ENCODE measurements at places on chromosomes 4 and X.

- no peak for DNase-seq
These were observed 1.1 kb upstream of the HTATSF1 start for GRCh38 chrX:136496186-136496763.

DNA sequence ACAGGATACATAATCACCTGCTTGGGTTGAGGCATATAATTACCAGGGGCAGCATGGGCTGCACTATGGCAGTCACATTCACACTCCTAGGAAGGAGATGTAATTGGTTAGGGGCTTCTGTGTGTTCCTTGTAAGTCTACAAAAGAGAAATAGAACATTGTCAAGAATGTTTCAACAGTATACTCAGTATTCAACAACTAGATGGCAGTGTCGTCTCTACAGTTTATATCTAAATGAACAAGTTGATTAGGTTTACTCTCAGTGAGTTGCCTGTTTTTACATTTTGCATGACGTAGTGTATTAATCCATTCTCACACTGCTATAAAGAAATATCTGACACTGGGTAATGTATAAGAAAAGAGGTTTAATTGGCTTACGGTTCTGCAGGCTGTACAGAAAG is 50.5 kb upstream of the RAB33B start:
- no peak for DNase-seq

GRCh38 chr4:168374772-168375523 is 56.4 kb upstream of the DDX60 start:
- DNase-seq, result no peak

- no peak for DNase-seq
These were observed 77.1 kb upstream of the SLC4A4 start for GRCh38 chr4:71261633-71262121.

DNA sequence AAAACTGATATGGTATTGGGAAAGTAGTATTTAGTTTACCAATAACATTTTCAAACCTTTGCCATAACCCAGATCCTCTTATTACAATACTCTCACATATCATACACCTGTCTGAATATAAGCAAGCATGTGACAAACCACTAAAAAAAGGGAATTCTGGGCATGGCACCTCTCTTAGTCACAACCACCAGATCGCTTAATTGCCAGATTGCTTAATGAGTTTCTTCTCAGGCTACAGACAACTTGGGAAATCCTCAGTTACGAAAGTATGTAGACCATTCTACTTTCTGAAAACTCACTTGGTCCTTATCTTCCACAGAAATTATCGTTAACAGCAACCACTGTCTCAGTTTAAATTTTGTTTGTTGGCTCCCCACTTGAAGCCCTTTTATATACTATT is 2.1 kb downstream of the NAF1 start:
- no peak for DNase-seq

DNA sequence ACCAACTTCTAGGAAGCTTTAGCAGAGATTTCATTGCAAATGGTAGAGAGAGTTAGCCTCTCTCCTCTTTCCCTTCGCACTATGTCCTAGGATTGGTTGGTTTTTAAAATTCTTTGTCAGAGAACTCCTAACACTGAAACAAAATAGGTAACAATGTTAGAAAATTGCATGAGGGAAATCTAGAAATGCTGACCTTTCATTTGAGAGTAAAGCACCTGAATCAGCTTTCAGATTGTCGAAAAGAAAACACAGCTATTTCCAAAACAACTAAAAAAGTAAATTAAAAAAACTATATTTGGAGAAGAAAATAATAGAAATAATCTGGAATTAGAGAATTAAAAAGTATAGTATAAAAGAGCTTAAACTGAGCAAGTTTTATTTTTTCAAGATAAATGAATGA is 108.1 kb upstream of the GK2 start:
- no peak for DNase-seq

- DNase-seq, result no peak
These were observed 144.4 kb upstream of the GALNT7 start for GRCh38 chr4:173024203-173024602.

GRCh38 chr4:70783096-70783495 is 56.6 kb downstream of the GRSF1 start:
- no peak for DNase-seq

DNA sequence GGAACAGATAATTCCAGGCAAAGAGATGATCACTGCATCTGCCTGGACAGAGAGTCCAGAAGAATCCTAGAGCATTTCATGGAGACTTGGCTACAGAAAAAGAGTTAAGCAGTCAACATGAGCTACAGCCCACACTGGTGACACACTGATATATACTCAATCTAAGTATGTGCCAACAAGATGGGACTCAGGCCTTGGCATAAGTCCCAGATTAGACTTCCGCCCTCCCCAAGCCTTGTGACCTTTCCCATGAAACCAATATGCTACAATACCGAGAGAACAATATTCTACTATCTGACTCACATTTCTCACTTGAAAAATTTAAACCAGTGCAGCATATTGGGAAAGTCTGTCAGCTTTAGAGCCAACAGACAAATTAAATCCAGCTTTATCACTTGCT is 65.7 kb upstream of the SLITRK2 start:
- DNase-seq, result no peak

DNA sequence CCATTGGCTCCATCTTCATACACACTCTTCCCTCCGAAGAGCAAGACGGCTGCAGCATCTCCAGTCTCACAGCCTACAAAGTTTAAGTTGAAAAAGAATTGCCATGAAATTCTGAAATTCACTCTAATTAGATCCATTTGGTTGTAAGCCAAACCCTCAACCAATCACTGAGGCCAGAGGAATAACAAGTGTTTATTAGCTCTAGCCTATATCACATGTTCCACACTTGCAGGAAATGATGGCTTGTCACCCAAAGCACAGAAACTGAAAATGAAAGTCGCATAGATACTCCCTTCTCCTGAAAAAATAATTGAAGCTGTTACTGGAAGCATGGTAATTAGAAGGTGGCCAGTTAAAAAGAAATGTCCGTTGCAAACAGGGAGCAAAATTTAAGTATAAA is 1071.8 kb downstream of the CCSER1 start:
- DNase-seq, result no peak

DNA sequence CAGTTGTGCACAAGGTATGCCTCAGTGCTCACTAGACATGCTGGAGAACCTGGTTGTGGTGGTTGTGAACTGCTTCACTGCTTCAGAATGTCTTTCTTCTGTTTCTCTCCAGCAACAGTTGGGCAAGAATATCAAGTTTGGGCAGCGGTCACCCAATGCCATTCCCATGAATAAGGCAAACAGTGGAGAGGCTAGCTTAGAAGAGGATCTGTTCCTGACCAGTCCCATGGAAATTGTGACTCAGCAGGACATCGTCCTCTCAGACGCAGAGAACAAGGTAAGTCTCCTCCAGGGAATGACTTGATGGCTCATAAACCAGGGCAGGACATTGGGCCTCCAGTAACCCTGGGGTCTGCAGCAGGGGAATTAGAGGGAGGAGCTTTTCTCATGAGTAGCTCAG is 79.9 kb downstream of the AASDH start:
- DNase-seq, result no peak

DNA sequence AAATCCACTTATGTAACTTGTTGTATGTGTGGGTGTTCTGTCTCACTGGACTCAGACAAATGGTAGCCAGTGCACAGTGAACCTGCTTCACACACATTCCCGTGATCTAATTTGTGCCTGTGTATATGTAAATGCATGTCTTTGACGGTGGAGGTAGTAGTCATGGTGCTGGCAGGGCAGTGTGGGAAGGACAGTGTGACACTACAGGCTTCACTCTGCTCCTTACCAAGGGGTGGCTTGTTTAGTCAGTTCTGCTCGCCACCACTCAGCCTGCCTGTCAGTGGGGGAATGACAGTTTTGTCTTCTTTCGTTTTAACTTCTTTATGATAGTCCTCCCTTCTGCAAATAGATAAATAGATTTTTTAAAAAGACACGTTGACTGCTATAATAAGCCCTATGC is 17.7 kb upstream of the PAQR3 start:
- DNase-seq, result no peak

- no peak for DNase-seq
These were observed 44.2 kb downstream of the ABHD18 start for GRCh38 chr4:128009428-128009827.

DNA sequence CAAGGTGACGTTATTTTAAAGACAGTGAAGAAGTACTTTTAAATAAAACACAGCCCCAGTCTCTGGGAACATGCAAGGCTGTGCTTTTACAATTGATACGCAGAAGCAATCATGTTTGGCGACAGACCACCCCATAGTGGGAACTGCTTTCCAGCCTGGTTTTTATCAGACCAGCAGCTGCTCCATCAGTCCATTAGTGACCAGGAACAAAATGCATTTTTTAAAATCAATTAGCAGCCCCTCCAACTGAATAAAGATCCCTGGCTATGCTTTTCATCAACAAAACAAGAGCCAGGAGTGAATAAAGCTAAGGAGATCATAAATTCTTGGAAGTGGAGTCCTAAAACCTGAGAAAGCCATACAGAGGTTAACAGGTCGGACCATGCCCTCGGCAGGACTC is 153.0 kb upstream of the TENM3 start:
- no peak for DNase-seq

GRCh38 chrX:39674490-39675161 is 423.1 kb downstream of the BCOR start:
- DNase-seq, result no peak

GRCh38 chrX:41273638-41274037 is 60.3 kb upstream of the DDX3X start:
- DNase-seq, result no peak

GRCh38 chr4:71841336-71841735 is 57.5 kb upstream of the GC start:
- DNase-seq, result no peak

DNA sequence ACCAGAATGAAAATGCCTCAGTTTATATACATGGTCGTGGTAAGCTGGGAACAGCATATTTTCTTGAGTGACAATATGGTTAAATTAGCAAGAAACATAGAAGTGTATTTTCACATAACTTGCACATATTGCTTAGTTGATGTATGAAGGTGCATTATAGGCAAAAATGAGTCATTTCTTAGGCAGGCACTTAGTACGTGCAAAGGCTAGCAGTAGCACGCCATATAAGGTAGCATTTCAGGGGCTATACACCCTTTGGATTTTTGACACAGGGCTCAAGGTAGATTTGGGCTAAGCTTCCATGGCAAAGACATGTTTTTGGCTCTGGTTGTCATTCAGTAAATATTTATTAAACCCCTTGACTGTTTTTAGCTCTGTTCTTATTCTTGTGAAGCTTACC is 33.1 kb downstream of the PCDH7 start:
- no peak for DNase-seq

- DNase-seq, result no peak
These were observed 61.5 kb upstream of the ADRA2C start for GRCh38 chr4:3704669-3705068.

DNA sequence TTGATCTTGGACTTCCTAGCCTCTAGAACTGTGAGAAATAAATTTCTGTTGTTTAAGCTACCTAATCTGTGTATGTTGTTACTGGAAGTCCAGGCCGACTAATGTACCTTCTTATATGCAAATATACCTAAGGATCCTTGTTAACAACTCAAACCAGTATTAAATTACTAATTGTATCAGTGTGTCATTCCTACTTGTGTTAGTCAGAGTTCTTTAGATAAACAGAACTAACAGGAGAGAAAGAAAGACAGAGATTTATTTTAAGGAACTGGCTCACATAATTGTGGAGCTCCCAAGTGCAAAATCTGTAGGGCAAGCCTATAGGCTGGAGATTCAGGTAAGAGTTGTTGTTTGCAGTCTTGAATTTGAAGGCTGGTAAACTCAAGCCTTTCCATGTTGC is 120.0 kb downstream of the ADGRL3 start:
- DNase-seq, result no peak

- DNase-seq, result no peak
These were observed at the start of gene TMPRSS11F for GRCh38 chr4:68129793-68130192. TMPRSS11F (minus strand) TSS chr4:68129869; CDS start chr4:68129820, 49 bp downstream.

DNA sequence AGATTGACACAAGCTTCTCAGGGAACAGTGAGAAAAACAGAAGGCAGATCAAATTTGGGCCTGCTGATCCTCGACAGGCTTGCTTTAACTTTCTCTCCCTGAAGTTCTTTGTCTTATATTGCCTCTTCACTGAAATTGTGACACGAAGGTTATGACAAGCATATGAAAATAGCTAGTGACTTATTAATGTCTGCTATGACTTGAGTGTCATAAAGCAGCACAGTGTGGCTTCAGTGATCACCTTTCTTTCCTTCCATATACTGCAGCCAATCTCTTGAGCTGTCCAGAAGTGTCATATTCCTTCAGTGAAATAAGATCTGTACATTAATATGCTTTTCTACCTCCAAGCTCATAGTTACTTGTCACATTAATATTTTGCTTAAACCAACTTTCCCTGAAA is 870.2 kb downstream of the C4orf33 start:
- DNase-seq, result no peak

DNA sequence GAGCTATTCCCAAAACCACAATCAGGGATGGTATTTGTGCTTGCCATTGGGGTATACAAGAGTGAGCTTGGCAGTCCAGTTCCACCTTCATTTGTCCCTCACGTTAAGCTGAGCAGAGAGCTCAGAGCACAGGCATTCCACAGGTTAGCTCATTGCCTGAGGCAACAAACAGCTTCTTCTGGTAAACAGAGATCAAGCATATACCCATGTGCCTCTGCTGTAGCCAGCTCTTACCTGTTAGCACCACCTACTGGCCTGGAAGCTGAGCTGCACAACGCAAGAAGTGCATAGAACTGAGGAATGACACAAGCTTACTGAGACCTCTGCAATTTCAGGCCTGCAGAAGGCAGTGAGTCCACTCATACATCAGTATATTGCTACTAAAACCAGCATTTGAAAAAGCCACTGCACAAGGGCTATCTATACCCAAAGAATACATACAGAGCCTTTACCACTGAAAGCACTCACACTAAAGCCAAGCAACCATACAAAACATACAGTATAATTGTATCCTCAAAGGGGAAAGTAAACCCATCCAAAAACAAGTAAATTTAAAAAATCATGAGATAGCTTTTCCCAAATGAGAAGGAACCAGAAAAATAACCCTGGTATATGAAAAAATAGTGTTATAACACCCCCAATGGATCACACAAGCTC is 258.3 kb upstream of the GABRA2 start:
- DNase-seq, result no peak

DNA sequence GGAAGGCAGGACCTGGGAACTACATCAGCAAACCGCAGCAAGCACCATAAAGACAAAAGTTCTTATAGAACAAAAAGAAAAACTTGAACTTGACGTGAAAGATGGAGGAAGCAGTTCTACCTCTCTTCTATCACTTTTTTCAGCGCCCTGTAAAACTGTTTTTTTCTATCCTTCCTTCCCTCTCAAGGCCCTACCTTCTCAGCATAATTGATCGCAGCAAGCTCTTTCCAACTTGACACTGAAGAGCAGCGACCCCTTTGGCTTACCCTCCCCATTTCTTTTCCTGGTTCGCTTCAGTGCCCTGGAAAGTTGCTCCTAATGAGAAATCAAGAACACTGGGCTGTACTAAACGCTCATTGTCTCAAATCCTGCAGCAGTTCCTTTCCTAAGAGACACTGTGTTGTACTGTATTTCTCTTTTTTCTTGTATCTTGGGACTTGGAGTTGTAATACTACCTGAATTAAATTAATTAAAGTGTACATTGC is 150.6 kb upstream of the SLC4A4 start:
- no peak for DNase-seq

DNA sequence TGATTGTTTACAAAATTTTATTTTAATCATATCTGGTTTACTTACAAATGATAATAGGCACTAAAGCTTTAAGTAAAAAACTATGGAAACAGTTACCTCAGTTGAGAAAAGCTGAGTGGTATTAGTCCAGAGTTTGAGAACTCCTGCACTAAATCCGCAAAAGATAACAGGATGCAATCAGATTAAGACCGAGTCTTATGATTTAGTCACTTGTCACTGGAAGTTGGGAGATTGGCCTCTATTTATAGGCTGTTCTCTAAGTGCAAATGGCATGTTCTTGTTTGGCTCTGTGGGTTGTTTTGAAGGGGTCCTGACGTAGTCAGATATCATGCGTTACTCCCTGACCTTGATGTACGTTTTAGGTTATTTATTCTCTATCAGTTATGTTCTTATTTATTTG is 6.3 kb downstream of the GPAT3 start:
- DNase-seq, result no peak
